ENCODE measurements at places on chromosomes 7 and 10.

DNA sequence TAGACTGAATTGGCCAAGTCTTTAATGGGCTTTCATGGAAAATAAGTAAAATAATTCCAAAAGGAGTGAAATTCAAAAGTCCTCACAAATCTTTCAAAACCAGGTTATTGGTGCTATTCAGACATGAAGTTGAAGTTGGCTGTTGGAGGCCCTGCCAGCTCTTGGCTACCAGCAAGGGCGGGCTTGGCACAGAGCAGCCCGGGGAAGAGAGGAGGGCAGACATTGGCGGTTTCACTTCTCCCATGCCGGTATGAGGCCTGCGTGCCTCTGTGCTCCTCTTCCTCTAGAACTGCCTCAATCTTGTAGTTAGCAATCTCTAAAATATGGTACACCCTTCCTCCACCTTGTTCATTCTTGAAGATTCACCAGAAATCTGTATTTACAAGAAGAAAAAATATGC lies 16.4 kb upstream of the NPS start:
- no peak for DNase-seq

DNA sequence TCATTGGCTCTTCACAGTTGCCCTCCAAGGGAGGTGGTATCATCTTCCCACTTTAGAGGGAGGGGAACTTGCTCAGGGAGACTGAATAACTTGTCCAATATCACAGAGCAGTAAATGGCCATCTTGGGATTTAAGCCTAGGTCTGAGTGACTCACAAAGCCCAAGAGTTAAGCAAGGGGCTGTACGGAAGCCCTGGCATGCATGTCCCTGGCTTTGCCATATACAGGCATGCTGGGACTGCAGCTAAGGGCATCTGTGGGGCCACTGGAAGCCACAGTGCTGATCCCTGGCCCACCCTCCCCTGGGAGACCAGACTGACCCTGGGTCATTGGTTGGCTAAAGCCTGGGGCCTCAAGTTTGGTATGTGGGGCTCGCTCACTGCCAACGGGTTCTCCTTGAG lies 3.1 kb downstream of the VSIR start:
- no peak for DNase-seq

- DNase-seq = no peak
These were observed 3.6 kb upstream of the CDH23 start for GRCh38 chr10:71392791-71393781.

- peak; percentile 26 for DNase-seq
These were observed 42.9 kb downstream of the MKLN1 start for GRCh38 chr7:131370523-131370968.

- DNase-seq = no peak
These were observed 126.1 kb upstream of the KCNMA1 start for GRCh38 chr10:77763453-77764430.

DNA sequence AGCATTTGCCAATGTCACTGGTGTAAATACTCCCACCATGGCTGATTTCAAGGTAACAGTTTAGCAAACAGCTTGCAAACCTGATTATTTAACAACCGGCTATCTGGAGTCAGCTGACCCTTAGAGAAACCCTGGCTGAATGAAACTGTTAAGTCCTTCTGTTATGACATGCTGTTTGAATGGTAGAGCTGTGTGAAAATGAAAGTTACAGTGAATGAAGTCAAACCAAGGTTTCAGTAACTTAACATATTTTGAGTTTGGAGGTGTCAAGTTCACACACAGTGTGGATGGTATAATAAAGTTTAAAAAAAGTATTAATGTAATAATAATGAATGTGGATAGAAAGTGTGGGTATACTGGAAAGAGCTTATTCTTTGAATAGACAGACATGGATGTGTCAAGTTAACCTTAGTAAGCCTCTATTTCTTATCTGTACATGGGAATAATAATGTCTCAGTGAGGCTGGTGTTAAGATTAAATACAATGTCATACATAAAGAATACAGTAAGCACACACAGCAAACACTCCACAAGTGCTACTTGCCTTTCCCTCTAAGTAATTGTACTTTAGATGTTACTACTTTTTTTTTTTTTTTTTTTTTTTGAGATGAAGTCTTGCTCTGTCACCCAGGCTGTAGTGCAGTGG lies 150.4 kb downstream of the TAX1BP1 start:
- DNase-seq = no peak

DNA sequence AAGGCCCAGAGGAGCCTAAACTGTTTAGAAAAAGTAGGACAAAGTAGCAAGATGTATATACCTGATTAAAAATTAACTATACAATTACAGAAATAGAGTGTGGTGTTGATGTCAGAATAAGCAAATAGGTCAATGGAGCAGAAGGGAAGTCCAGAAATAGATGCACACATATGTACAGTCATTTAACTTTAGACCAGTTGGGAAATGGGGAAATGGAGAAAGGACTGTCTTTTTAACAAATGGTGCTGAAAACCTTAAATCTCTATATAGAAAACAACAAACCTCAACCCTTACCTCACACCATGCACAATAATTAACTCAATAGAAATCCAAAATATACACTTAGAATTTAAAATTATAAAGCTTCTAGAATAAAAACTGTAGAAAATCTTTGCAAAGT lies 72.2 kb downstream of the CH25H start:
- DNase-seq = no peak

DNA sequence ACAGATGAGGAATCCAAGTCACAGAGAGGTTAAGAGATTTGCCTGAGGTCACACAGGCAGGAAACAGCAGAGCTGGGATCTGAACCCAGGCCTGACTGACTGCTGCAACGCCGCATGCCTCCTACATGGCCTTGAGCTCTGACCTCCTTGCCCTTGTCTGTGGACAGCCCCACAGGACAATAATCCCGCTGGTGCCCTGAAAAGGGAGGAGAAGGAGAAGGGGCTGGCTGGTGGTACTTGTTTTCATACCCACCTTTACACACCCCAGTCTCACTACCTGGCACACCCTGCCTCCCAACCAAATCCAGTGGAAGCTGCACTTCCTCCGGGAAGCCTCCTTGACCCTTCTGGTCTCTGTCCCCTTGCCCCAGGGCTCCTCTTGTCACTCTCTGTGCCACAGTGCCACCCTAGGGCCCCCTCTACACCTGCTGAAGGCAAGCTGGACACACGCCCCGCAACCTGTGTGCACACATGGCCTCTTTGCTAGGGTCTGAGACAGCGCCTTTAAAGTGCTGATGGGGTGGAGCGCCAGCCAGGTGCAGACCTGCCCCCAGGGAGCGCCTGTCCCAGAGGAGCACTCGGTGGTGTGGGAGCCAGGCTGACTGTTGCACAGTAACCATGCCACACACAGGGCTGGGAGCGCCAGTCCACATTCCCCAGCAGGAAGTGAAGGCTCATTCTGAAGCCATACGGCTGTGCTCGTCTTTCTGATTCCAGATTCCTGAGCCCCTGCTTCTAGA lies 38.6 kb downstream of the ZCCHC24 start:
- no peak for DNase-seq

DNA sequence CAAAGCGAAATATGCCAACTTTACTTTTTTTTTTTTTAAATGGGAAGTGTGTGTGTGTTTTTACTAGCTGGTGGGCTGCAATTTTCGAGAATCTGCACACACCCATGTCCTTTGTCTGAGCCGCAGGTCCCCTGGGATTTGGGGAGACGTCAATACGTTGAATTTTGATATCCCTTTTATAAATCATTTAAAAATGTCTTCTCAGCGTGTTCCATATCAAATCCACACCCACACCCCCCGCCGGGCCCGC lies 404 bp upstream of the FMC1 start:
- no peak for DNase-seq

DNA sequence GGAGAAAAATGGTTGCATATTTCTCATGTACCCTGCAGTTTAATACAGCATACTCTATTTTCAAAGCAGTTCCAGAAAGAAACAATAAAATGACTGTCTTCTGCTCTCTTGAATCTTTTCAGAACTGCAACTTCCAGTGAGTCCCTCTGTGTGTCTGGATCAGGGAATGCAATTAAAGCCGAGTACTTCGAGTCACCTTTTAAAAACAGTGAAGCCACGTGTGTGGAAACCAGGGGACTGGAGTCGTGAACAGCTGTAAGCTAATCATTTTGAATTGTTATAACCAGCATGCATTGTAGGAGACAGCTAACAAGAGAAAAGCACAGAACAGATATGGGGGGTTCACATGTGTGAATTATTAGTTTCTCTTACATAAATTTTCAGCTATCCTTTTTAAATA lies 109.1 kb downstream of the CPED1 start:
- DNase-seq = no peak

DNA sequence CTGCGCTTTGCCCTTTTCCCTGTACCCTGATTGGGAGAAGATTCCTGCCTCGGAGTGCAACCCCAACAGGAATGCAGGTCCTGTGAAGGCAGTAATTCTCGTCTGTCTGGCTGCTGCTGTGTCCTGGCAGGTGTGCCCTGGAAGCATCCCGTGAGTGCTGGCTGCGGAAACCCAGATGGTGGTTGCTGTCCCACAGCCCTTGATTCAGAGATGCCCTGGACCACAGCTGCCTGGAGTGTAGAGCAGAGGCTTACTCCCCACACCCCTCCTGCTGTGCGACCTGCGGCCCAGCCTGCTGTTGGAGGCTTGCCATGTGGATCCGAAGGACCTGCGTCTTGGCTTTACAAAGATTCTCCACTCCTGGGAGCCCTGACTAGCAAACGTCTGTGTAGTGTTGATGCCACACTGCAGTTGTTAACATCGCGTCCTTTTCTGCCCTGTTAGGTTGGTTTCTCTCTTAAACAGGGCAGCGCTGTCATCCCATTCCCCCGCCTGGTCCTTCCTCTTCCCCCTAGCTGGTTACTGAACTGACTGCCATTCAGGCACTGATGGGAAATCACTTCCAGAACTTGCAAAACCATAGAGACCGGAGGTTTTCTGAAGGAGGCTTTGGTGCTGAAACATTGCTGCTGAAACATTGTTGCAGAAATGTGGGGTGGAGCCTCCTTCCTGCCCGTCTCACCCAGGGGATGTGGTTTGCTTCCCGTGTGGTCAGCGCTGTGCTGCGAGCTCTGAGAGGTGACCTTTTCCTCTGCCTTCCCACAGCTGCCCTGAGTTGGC lies 53.3 kb downstream of the DNAJB6 start:
- DNase-seq = peak; percentile 23

DNA sequence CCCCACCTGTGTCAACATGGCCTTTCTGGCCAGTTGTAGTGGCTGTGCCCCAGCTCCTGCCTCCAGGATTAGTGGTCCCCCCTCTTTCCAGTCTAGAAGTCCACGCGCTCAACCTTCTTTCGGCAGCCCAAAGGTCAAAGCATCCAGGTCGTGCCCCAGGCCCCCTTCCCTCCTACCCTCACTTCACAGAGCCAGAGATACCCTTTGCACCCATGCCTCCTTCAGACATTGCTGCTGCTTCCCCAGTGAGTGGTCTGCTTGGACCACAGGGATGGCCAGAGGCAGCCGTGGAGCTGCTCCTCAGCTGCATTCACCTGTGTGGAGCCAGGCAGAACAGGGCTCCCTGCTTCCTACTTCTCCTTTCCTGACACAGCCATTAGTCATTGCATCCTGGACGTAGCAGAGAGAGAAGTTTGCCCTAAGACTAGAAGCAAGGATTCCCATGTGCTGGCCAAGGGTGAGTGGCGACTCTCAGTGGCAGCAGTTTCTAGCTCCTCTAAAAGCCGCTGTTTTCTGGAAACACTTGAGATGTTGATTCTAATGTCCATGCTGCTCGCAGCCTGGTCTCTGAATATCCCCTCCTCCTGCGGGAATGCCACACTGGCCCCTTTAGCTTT lies 243.1 kb upstream of the SHH start:
- no peak for DNase-seq

GRCh38 chr7:1669954-1670893 lies at the start of gene ELFN1:
Gene ELFN1 (plus strand): TSS chr7:1670277. CDS start chr7:1744597, 74,320 bp downstream.
- DNase-seq = no peak

GRCh38 chr10:120385992-120386391 lies 71.0 kb upstream of the PLPP4 start:
- DNase-seq = no peak

GRCh38 chr7:142962991-142963390 lies 828 bp upstream of the KEL start:
- DNase-seq = no peak

DNA sequence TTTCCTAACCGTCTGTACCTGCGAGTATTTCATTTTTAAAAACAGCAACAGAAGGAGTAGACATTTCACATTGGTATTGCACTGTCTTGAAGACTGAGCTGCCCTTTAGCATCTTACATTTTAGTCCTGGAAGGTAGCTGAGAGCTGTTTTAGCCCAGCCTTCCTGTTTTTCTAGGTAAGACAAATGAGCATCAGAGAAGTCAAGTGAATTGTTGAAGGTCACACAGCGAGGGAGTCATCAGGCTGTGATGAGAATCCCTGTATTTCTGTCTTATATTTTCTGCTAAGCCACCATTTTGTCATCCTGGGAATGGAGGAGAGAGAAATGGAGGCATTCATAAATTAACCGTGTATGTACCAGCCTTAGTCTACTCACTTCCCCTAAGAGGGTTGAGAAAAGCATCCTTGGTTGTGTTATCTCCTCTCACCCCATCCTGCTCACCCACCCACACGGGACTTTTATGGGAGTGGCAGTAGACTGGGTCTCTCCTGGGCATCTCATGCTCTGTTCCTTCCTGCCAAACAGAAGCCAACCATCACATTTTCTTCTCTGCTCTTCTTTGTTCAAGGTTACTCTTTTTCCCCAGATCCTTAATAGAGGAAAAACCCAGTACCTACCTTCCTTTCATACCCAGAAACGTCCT lies 8.5 kb downstream of the RBM20 start:
- no peak for DNase-seq

GRCh38 chr10:75450075-75450445 lies 18.6 kb downstream of the LRMDA start:
- DNase-seq = no peak

DNA sequence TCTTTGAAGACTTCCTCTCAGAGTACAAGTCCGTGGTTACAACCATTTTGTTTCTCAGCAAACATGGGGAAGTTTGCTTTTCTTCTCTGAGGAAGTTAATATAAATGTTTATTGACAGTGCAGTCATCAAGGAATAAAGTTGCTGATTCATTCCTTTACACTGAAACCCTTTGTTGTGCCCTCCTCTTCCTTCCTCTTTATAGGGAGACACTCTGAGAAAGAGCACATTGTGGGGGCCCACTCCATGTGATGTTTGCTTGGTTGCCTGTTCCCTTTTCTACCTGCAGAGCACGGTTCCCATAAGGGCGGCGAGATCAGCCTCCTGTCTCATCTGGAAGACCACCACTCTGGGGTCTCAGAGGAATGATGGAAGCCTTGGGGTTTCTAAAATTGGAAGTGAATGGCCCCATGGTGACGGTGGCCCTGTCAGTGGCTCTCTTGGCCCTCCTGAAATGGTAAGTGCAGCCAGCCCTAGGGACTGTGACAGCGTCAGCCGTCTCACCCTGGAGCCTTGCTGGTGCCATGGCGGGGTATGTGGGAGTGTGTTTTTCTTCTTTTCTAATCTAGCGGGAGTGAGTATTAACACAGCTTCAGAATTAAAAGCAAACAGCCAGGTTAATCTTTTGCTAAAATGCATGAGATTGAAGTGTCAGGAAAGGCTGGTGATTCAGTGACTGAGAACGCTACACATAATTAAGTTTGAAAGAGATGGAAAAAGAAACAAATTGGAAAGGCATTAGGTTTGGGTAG lies at the start of gene TBXAS1:
TBXAS1 (plus strand) TSS at position 240 of the 750 bp plus-strand sequence; CDS start at position 367, 127 bp downstream.
- no peak for DNase-seq

All from activated gamma-delta T cell treated with Interleukin-2 at 50 U/mL for 16 hours (primary cell).